ENCODE measurements at places on chromosomes 4 and X.

GRCh38 chr4:170193496-170193895 lies 103.7 kb upstream of the AADAT start:
- DNase-seq, result no peak

- DNase-seq, result no peak
These were observed 174.8 kb downstream of the PDGFRA start for GRCh38 chr4:54403700-54404453.

GRCh38 chrX:23783589-23784469 lies 856 bp downstream of the SAT1 start:
- DNase-seq, result no peak

- DNase-seq, result no peak
These were observed 1.3 kb downstream of the TACC3 start for GRCh38 chr4:1722551-1723118.

DNA sequence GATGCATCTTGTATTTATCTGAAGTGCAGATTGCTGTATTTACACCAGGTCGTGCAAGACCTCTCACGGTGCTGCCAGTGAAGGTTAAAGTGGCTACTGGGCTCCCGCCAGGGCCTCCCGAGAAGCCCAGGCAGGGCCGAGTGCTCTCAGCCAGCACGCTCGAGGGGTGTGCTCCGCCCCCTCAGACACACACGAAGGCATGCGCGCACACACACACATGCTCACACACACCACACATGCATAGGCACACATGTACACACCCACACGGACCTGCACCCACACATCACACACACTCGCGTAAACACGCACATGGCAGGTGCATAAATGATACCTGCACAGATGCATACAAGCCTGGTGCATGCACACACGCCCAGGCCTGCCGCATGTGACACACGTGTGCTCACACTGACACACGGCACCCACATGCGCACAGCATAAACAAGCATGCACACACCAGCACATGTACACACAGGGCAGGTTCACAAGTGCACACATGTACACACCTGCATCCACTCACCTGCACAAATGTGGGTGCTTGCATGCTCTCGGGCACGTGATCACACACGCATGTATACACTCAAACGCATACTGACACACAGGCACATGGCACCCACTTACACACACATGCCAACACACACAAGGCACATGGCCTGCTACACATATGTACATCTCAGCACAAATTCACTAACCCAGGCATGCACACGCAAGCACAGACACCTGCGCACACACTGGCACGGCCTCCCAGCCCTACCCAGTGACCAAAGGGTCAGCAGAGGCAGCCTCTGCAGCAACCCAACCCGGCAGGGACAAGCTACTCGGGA lies 71.6 kb downstream of the FAM53A start:
- DNase-seq, result no peak

GRCh38 chr4:176789955-176790354 lies 2.8 kb downstream of the VEGFC start:
- no peak for DNase-seq

GRCh38 chr4:150176547-150176946 lies 98.3 kb downstream of the DCLK2 start:
- DNase-seq, result no peak

GRCh38 chr4:137156054-137156453 lies 376.2 kb downstream of the PCDH18 start:
- DNase-seq, result no peak

DNA sequence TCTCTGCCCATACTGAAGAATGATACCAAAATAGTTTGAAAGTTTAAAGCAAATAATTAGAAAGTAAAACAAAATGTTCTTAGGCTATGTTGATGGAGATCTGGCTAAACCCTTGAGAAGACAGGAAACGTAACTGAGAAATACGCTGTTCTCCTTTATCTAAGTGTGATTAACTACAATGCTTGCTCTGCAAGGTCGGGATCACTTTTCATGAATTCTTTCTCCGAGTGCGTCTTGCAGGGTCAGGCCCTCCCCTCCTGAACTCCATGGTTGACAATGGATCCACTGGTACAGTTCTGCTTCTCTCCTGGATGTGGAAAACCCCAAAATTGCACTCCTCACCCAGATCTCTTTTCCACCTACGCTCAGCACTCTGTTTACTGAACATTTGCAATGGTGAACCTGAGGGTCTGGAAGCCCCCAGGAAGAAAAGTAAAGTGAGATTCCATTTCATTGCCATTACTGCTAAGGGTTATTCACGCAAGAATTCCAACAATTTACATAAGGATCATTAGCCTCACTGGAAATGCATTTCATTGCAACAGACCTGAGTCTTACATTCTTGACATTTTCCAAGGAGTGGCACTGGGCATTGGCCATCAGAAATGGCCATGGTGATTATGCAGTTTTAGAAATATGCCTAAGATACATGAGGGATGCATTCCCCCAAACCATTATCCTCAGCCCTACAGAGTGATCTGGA lies 24.6 kb upstream of the WWC2 start:
- no peak for DNase-seq

- DNase-seq, result no peak
These were observed 840.8 kb upstream of the HTR2C start for GRCh38 chrX:113743069-113743468.

DNA sequence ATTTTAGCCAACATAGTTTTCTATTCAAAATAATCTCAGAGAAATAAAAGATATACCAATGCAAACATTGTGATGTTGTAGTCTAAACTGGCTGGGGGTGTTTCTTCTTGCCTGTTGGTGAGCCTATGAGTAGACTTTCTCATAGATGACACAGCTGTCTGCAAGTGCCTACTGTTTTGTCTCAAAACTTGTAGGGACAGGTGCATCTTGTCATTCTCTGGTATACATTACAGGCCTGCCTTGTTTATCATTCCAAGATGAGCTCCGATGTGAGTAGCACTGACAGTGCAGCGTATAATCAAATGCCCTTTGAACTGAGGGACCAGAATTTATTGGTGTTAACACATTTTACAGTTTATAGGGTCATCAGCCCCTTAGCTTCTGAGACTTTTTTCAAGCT lies 353.8 kb downstream of the PRDM5 start:
- no peak for DNase-seq

DNA sequence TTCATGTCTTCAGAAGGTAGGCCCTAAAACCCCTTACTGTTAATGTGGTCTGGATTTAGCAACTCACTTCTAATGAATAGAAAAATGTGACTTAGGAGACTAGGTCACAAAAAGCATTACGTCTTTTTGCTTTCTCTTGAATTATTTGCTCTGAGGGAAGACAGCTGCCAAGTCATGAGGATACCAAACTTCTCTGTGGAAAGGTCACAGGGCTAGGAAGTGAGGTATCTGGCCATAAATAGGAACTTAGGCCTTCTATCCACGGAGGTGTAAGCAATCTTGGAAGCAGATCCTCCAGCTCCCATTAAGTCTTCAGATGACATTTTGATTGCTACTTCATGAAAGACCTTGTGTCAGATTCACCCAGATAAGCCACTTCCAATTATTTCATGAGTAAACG lies 120.6 kb downstream of the JADE1 start:
- DNase-seq, result no peak

- no peak for DNase-seq
These were observed 247.1 kb downstream of the BCOR start for GRCh38 chrX:39850630-39851152.

GRCh38 chr4:123786163-123786915 lies 389.7 kb downstream of the SPRY1 start:
- no peak for DNase-seq

DNA sequence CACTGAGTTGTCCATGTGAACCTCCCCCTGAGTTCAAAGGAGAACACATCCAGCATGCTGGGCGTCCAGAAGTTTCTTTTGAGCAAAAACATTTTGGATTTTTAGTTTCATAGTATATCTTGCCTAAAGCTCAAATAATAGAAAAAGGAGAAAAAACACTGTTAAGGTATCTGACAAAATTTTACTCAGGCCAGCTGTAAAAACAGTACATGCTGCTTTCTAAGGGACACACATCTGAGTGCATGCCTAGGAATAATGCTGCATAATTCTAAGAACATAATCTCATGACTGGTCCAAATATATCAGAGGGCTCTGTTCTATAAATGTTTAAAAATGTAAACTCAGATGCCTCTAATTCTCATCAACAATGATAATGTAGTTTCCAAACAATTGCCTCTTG lies 561.3 kb upstream of the INTU start:
- DNase-seq, result no peak

DNA sequence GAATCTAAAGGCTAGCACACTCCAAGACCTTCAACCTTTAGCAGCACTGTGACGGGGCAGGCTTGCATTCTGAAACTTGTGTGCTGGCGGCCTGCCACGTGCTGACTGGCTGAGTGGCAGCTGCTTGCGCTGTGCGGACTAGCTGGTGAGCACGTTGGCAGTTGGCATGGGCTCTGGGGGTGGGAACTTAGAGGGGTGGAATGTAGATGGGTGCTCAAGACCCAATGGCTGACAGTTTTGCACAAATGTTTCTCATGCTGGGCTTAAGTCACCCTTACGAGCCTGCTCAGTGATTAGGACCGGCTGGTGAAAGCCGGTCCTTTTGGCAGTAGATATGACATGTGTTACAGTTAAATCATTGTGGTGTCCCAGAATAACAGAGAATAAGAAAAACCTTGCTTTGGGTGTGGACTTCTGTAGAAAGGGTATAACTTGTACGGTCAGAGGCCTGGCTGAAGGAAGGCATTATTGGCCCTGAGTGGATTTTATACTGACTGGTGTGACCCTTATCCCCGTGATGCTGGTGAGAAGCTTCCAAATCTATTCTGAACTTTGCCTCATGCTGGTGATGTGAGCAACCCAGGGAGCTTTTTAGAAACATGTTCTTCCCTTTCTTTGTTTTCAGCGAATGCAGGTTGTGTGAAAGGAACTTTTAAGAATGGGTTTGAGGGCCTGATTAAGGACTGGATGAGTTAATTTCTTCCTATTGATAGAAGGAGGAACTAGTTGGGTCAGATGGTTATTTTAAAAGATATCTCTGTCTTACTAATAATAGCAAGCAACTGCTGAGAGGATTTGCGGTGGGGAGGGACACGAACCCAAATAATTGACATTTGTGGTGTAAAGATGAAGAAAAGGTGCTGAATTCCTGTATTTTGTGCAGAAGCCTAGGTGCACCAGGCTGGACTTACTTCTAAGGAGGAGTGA lies 107.4 kb upstream of the SLC4A4 start:
- no peak for DNase-seq

DNA sequence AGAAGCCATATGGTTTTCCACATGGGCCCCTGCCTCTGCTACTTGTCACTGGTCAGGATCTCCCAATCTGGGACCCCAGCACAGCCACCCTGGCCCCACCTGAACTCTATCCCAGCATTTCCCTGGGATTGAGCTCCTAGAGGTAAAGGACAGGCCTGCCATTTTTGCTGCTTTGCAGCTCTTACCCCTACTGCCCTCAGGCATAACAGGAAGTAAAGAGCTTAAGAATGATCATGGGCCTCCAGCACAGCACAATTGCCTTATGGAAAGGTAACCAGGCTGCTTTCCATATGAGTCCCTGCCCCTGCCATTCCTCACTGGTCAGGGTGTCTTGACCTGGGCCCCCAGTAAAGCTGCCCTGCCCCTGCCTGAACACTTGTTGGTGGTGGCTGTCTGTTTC lies 254.9 kb upstream of the ZCCHC13 start:
- DNase-seq, result no peak

DNA sequence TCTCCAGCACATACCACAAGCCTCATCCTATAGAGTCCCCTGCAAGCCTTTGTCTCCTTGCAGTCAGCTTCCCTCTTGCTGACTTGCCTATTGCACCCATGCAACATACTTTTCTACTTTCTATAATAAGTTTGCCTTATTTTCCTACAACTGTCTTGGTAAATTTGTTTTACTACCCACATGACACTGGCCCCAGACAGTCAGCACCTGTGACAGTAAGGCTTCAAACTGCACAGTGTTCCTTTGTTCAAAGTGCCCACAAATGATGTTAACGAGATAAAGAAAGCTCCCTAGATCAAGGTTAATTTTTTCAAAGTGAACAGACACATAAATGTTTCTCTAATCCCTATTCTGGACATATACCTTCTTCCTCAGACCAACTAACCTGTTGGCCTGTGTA lies 529.1 kb upstream of the PCDH10 start:
- DNase-seq, result no peak

DNA sequence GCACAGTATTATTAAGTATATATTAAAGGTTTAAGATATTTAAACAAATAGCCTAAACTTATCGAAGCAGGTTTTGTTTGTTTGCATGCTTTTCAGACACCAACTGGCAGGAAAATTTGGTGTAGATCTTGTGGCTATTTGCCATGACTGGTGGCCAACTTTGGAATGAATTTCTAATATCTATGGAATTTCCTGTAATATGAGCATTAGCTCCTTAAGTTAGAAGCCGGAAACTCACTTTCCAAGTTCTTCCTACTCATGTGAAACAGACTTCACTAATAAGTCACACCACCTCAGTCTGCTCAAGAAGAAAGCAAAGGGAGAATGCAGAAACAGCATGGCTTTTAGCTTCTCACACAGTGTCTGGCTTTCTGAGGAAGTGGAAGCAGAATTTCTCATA lies 563.9 kb downstream of the GRXCR1 start:
- no peak for DNase-seq

- DNase-seq, result no peak
These were observed 892.4 kb upstream of the TENM3 start for GRCh38 chr4:181350615-181351415.

- no peak for DNase-seq
These were observed 219.0 kb upstream of the CPEB2 start for GRCh38 chr4:14783011-14783877.

DNA sequence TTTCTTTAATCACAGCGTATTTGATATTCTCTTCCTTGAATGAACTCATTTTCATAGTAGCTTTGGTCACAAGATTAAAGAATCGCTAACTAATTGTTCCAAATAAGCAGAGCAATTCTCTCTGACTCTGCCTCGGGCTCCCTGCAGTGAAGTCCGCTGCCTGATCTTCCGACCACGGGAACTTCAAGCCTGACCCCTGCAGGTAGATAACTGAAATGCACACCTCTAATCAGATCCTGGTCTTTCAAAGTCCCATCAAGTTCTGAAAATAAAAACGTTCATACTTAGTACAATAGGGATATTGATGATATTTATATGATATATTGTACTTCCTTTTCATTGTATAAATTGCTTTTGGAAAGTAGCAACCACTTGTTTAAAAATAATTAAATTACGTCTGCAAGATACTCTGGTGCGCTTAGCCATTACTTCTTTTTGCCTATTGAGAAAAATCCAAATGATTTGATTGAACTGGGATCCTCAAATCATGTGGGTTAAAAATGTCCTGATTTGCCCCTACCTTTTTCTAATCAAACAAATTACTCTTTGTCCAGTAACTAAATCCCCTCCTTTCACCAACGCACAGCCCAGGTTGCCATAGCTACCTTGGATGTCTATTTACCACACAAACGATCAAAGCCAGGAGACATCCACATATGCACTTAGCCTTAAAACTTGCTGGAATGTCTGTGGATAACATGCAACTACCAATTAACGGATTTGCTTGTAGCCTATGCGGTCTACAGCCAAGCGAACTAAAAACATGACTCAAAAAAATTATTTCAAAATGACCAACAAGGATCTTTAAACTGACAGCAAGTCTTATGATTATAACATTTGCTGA lies 4.2 kb downstream of the MID1 start:
- DNase-seq, result no peak

- no peak for DNase-seq
These were observed 211.9 kb upstream of the UGT8 start for GRCh38 chr4:114386637-114387233.
